PC-9 (cell line): ENCODE measurements at places on chromosomes 1 and 21. TPM values are rescaled to one million over a fixed set of nuclear protein-coding genes. Genes with fewer than 3 reads are reported as not detected.
A peak's percentile ranks its signal among the peaks of the same experiment; 100 is the strongest.

GRCh38 chr1:159853417-159854115 is 8.9 kb downstream of the VSIG8 start:
- no peak for DNase-seq

ZFYVE9 gene
- 20.0 and 20.7 TPM in 2 replicates for total RNA-seq

GRCh38 chr1:162187687-162188276 is 118.3 kb downstream of the NOS1AP start:
- DNase-seq: no peak

GRCh38 chr1:60759291-60759690 is 323.1 kb upstream of the NFIA start:
- DNase-seq: no peak

- no peak for DNase-seq
Observed at GRCh38 chr1:16605213-16605525, 8.2 kb downstream of the NBPF1 start.

PIK3C2B gene
- total RNA-seq: 51.6 and 52.4 TPM in 2 replicates

- DNase-seq: no peak
Observed at GRCh38 chr1:204146965-204147364, 4.9 kb downstream of the ETNK2 start.

HMGN1 gene
- total RNA-seq: 369 and 402 TPM in 2 replicates

GRCh38 chr1:8213136-8213535 is 104.8 kb upstream of the SLC45A1 start:
- DNase-seq: no peak

GRCh38 chr1:36731226-36732014 is 248.7 kb upstream of the CSF3R start:
- DNase-seq: no peak

WNT4 gene
- total RNA-seq: 0.78 and 0.83 TPM in 2 replicates

IFI44L gene
- 0.40 and 0.70 TPM in 2 replicates for total RNA-seq

- DNase-seq: no peak
Observed at GRCh38 chr1:234067581-234068337, 163.3 kb downstream of the SLC35F3 start.

B3GALT5 gene
- 0.09 and 0.25 TPM in 2 replicates for total RNA-seq

KCNJ15 gene
- total RNA-seq: not detected in 2 replicates

- DNase-seq: no peak
Observed at GRCh38 chr1:157472056-157472701, 80.1 kb downstream of the FCRL5 start.

DPH2 gene
- 32.8 and 37.8 TPM in 2 replicates for total RNA-seq

C1orf210 gene
- 23.3 and 29.3 TPM in 2 replicates for total RNA-seq

DNA sequence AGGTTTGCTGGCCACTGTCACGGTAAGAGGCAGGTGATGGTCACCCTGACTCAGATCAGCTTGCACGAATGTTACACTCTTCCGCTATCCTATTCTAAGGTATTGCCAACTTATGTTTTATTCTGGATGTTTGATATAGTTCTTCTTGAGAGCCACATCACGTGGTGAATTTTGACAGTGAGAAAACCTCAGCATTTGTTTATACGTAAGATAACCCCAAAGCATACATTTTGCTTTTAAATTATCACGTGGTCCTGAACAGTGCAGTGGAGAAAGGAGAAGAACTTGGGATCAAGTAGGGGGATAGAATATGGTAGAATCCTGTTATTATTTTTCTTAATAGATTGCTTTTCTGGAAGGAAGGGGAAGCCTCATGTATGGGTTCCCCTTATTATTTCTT is 16.6 kb downstream of the ATP1A1 start:
- DNase-seq: no peak

GRCh38 chr1:164504749-164505148 is 54.2 kb upstream of the PBX1 start:
- peak; percentile 60 for DNase-seq

PRRX1 gene
- not detected in 2 replicates for total RNA-seq

PKP1 gene
- 0.94 and 1.1 TPM in 2 replicates for total RNA-seq

DNA sequence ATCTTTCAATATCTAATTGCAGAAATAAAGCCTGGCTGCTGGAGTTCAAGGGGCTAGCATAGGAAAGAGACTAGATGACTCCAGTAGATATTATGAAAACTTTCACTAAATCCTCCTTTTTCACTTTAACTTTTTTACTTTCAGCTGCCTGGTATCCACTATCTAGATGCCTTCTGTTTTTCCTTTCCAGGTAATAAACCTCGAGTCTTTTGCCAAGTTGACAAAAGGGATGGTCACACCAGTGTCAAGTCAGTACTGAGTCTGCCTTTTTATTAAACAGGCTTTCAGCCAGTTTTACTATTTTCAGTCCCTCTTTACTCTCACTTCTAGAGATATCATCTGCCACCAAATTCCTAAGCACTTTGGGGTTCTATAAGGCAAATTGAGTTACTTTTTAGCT is 195.6 kb downstream of the FGGY start:
- no peak for DNase-seq

- DNase-seq: no peak
Observed at GRCh38 chr1:73104749-73105148, 822.4 kb upstream of the NEGR1 start.

- no peak for DNase-seq
Observed at GRCh38 chr1:156480016-156480370, 20.6 kb downstream of the MEF2D start.

FNDC5 gene
- total RNA-seq: not detected in 2 replicates

GPR161 gene
- total RNA-seq: 6.0 and 6.7 TPM in 2 replicates

OR2T33 gene
- not detected in 2 replicates for total RNA-seq

GRCh38 chr21:41611441-41611840 is 103.5 kb upstream of the TMPRSS2 start:
- DNase-seq: no peak

DNA sequence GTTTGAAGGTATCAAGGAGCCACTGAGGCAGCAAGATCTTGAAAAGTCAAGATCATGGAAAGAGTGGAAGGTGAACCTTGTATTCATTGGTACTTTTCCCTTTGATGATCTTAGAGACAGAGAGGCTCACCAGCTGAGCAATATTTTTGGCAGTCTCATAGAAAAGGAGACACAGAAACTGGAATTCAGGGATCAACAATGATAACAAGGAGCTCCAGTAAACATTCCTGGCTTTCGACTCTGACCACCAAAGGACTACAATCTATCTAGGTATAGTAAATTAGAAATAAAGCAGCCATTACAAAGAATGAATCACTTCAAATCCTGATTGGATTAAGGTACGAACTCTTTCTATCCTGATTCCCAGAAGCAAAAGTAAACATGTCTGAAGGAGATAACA is 615.4 kb downstream of the KIF26B start:
- no peak for DNase-seq

STIL gene
- 35.8 and 37.0 TPM in 2 replicates for total RNA-seq

- DNase-seq: no peak
Observed at GRCh38 chr1:44613941-44614340, 60.3 kb downstream of the TMEM53 start.

- no peak for DNase-seq
Observed at GRCh38 chr1:3332662-3333061, 121.8 kb upstream of the ARHGEF16 start.

TBX15 gene
- total RNA-seq: not detected in 2 replicates

OR2M2 gene
- total RNA-seq: not detected in 2 replicates

CTH gene
- 21.7 and 33.9 TPM in 2 replicates for total RNA-seq

LCA5L gene
- total RNA-seq: 1.8 and 2.4 TPM in 2 replicates
